ENCODE measurements at places on chromosomes 5 and 9. TPM values are rescaled to one million over a fixed set of nuclear protein-coding genes. Genes with fewer than 3 reads are reported as not detected.

ANKDD1B gene
- not detected for total RNA-seq

NSA2 gene
- 112 TPM for total RNA-seq

PCDHGA12 gene
- total RNA-seq = 4.7 TPM

LHX6 gene
- not detected for total RNA-seq

PTGDS gene
- not detected for total RNA-seq

F2RL2 gene
- 0.05 TPM for total RNA-seq

PCDHGB6 gene
- total RNA-seq = 1.1 TPM

PCDH12 gene
- total RNA-seq = not detected

PCDHB11 gene
- 0.09 TPM for total RNA-seq

GFRA3 gene
- not detected for total RNA-seq

BTNL9 gene
- not detected for total RNA-seq

MUSK gene
- not detected for total RNA-seq

FYB1 gene
- 3.6 TPM for total RNA-seq

OR1Q1 gene
- not detected for total RNA-seq

ADAMTSL2 gene
- total RNA-seq = not detected

EIF4E1B gene
- not detected for total RNA-seq

DCAF10 gene
- 11.0 TPM for total RNA-seq

NUTM2F gene
- not detected for total RNA-seq

All from airway epithelial cell (primary cell).